ENCODE measurements at places on chromosomes 2 and 18.

DNA sequence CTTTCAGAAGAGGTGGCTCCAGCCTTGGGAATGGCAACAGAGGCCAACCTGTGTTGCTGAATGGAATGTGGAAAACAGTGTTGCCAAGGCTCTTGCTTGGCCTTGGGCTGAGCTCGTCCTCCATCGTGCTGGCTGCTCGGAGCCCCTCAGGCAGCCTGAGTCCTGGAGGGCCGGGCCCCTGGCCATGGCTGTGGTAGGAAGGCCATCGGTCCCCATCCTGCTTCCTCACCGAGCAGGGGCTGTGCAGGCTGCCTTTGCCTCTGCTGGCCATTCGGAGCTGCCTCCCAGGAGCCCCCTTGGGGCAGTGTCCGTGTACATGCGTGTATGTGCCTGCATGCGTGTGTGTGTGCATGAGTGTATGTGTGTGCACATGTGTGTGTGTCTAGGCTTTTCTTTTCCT lies 178.2 kb downstream of the KLHL29 start:
- no peak for DNase-seq

DNA sequence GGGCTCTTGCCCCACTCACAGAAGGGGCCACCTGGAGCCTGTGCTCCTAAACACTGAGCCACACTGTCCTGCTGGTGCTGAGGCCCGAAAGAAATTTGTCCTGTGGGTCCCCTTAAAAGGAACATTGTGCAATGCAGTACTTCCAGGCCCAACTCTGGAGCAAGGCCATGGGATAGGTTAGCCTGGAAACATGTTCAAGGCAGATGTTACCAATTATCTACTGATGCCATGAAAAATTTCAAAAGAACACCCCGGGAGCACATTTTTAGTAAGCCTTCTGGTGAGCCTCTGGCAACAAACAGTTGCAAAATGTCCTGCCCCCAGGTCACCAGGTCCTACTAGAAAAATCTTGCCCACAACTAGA lies 12.3 kb upstream of the PTMA start:
- no peak for DNase-seq

- no peak for DNase-seq
These were observed 811.1 kb upstream of the SALL3 start for GRCh38 chr18:78168526-78168925.

DNA sequence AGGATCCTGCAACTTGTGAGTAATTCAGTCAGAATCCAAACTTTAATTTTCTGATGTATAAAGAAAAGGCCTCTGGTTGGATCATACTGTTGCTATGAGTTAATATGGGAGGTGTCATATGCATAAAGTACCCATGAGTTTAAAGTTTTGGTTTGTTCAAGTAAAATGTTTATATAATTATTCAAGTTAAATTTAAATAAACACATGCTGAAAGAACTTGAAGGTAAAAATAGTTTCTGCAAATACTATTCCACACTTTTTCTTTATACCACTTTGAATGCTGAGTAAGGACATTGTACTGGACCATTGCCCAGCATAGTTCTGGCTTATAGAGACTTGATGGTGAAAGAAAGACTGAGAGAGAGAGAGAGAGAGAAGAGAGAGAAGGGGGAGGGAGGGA lies 30.7 kb downstream of the PKP4 start:
- no peak for DNase-seq

- DNase-seq = no peak
These were observed 16.2 kb downstream of the SALL3 start for GRCh38 chr18:78995740-78996395.

DNA sequence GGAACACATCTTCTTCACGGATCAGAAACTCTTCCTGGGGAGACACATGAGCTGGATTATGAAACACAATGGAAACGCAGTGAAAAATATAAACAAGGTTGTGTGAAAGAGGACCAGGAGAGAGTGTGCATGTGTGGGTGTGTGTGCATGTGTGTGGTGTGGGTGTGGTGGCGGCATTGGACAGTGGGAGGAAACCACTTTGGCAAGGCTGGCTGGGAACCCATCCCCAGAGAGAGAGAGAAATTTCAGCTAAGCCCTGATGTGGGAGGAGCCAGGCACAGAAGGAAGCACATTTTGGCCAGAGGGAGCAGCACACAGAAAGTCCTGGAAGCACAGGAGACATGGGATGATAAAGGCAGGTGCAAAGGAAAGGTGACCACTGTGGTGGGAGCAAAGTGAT lies 147.6 kb upstream of the COPS8 start:
- DNase-seq = no peak

DNA sequence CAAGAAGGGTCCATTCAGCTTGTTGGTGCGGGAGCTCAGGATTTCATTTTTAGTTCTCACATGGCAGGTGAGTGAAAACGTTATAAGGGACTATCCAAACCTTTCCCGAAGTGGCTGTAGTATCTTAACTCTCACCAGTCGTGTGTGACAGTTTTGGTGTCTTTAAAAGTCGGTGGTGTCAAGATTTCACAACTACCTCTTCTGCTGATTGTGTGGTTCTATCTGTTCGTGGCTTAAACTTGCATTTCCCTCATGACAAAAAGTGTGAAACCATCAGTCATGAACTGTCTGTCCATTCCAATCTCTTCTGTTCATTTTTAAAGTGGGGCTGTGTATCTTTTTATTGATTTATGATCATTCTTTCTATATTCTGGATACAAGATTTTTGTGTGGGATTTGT lies 3.8 kb upstream of the AQP12B start:
- no peak for DNase-seq

- no peak for DNase-seq
These were observed 35.0 kb downstream of the SRSF7 start for GRCh38 chr2:38716185-38716584.

- DNase-seq = no peak
These were observed 3.7 kb upstream of the AQP12A start for GRCh38 chr2:240687741-240688552.

GRCh38 chr2:120680136-120680761 lies 55.4 kb upstream of the GLI2 start:
- peak; percentile 75 for DNase-seq

- DNase-seq = peak; percentile 88
These were observed 113.2 kb upstream of the CHST9 start for GRCh38 chr18:27298214-27298804.

DNA sequence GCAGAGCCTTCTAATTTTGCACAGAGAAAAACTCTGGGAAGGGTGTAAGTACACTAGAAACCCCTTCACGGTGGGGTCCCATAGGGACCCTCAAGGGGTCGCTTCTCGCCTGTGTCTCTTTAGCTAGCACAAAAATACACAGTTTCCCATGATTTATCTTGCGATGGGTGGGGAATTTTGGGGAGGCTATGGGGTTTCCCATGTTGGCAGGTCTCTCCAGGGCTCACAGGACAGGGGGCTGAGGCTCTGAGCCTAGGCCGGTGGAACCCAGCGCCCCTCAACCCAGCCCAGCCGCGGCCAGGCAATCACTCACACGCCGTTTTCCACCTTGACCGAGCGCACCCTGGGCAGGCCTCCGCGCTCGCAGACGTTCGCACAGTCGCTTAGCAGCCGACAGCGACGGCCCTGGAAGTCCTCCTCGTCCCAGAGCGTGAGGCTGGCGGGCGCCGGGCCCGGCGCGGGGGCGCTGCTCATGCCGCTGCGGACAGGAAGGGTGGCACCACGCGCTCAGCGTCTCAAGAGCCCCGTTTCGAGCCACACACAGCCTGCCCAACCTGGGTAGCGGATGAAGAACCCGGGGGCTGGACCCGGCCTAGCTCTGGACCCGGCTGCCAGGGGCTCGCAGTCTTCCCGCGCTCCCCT lies 398 bp downstream of the CRYBA2 start:
- no peak for DNase-seq

- peak; percentile 1 for DNase-seq
These were observed 3.8 kb downstream of the MATN3 start for GRCh38 chr2:20008703-20009102.

DNA sequence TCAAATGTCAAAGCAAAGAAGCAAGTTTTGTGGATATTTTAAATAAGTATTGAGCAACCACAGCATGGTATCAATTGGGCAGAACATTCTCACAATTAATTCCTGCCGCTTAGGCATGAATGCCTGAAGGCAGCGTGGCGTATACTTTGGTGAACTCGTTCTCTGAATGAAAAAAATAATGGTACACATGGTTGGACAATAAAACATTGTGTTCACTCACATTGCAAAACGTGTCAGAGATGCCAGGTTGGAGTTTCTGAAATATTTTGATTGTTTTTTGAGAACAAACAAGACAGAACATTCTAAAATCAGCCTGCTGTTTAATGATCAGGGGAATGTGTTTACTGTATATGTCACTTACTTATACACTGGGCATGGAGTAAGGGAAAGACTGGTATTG lies 254.2 kb downstream of the CDH2 start:
- DNase-seq = no peak

DNA sequence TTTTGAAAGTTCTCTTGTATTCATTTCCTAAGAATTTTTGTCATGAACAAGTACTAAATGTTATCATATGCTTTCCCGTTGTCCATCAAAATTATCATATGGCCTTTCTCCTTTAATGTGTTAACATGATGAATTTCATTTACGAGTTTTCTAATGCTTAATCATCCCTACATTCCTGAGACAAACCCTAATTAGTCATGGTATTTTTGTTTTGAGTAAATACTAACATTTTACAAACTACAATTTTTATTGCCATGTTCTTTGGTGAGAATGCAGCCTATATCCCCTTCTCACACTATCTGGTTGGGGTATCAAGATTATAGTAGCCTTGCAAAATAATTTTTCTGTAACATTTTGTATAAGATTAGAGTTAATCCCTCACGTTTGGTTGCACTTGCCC lies 14.5 kb downstream of the SMAD2 start:
- DNase-seq = no peak

GRCh38 chr18:50721006-50721405 lies 98.8 kb downstream of the MRO start:
- DNase-seq = no peak

- DNase-seq = no peak
These were observed 209.9 kb downstream of the TTC32 start for GRCh38 chr2:19691892-19692291.

DNA sequence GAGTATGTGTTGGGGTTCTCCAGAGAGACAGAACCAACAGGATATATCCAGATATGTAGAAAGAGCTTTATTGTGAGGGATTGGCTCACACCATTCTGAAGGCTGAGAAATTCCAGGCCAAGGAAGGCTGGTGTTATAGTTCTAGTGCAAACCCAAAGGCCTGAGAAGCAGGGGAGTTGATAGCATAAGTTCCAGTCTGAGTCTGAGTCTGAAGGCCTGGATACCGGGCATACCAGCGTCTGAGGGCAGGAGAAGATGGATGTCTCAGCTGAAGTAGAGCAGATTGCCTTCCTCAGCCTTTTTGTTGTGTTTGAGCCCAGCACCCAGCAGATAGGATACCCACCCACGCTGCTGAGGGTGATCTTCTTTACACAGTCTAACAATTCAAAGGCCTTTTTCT lies 211.7 kb upstream of the RASGRP3 start:
- DNase-seq = no peak

- no peak for DNase-seq
These were observed 40.5 kb downstream of the NHEJ1 start for GRCh38 chr2:219120082-219120481.

DNA sequence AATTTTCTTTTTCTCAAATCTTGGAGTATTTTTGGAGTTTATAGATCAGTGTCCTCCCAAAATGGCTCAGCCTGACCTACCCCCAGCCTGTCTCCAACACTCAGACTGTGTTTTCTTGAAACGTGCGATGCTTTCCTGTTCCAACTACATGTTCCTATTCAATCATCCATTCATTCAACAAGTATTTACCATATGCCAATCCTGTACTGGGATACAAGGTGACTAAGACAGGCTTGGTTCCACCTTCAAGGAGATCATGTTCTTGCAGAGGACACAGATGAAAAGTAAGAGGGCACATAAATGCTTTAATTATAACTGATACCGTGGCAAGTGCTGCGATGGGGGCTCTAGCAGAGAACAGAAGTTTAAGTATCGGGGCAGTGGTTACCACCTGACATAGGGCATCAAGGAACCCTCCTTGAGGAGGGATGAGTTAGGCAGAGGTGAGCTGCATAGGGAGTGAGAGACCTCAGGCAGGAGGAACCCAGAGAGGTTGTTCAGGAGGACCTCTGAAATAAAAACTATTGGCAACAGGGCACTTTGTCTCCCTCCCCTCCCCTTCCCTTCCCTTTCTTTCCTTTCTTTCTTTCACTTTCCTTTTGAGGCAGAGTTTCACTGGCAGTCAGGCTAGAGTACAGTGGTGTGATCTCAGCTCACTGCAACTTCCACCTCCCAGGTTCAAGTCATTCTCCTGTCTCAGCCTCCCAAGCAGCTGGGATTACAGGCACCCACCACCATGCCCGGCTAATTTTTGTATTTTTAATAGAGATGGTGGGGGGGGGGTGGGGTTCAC lies 469.0 kb downstream of the EPHA4 start:
- peak; percentile 10 for DNase-seq

- DNase-seq = peak; percentile 24
These were observed 99.3 kb upstream of the DNAJC10 start for GRCh38 chr2:182616471-182617393.

DNA sequence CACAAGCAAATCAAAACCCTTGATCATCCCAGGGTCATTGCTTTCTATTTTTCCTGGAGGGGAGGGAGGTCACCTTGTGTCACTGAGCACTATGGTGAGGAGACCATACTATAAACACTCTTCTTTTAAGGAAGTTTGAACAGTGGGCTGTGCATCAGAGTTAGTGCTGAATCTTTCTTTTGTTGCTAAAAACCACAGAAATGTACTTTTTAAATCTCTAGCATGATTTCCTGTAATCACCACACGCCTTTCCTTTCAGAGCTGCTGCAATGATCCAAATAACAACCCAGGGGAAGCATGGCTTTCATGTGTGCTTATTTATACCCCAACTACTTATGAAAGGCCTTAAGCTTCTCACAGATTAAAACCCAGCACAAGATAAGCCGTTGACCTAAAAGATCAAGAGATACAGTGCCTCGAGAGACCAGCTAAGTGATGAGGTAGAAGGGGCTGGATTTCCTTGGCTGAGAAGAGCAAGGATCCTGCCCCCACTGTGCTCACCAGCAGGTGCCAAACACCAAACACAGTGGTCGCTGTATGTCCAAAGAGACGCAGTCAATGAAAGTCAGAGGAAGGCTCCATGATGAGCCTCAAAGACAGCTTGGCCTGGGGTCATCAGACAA lies 34.7 kb downstream of the TRABD2A start:
- DNase-seq = no peak

GRCh38 chr2:100588071-100588786 lies 25.4 kb downstream of the PDCL3 start:
- no peak for DNase-seq

Measured in NCI-H69 (cell line).